ENCODE measurements at places on chromosomes 2 and 18. TPM values are rescaled to one million over a fixed set of nuclear protein-coding genes. Genes with fewer than 3 reads are reported as not detected.

GULP1 gene
- 34.9 TPM for total RNA-seq

EPB41L3 gene
- 0.41 TPM for total RNA-seq

ALPG gene
- 0.71 TPM for total RNA-seq

INO80D gene
- total RNA-seq, result 2.3 TPM

E2F6 gene
- 23.8 TPM for total RNA-seq
